ENCODE measurements at places on chromosomes 5 and 9.

- DNase-seq: no peak
Measured at GRCh38 chr5:14123551-14123950, 19.6 kb upstream of the TRIO start.

- DNase-seq: no peak
Measured at GRCh38 chr9:111566234-111566633, 33.2 kb downstream of the PTGR1 start.

DNA sequence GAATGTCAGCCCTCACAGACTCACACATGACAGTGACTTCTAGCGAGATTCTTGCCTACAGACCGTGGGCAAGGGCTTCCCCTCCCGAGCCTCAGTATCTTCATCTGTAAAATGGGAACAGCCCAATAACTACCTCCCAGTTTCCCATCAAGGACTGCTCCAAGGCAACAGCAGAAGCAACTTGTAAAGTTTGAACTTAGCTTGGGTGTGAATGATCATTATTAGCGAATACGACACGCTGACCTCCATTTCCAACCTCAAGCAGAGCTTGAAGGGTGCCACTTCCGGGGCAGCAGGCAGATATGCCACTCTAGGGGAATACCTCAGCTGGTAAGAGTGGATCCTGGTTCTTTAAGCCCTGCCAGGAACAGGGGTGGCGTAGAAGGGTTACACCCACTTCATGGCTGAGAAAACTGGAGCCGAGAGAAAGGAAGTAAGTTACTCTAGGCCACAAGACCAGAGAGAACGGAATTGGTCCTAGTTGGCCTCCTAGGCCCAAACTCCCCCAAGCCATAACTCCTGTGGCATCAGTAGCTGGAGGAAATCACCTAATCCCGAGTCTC lies 2.0 kb downstream of the RNF44 start:
- no peak for DNase-seq

- no peak for DNase-seq
Measured at GRCh38 chr5:14122089-14122488, 21.1 kb upstream of the TRIO start.

DNA sequence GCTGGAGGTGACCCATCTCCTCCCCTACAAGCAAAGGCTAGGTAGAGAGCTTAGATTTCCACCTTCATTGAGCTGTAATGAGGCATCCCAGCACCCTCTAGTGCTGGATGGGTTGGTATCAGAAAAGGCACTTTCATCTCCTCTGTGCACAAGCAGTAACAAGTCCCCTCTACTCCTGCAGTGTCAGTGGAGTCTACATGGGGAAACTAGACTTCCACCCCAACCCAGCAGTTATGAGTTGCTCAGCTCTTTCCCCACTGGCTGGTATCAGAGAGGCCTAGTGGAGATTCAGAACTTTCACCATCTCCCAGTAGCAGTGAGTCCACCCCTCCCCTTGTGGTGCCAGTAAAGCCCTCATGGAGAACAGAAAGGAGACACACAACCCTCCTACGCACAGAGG lies 17.9 kb downstream of the FCN1 start:
- no peak for DNase-seq

- no peak for DNase-seq
Measured at GRCh38 chr5:92907938-92908606, 672.9 kb downstream of the NR2F1-AS1 start.

- DNase-seq: no peak
Measured at GRCh38 chr9:35481347-35481975, 8.4 kb upstream of the RUSC2 start.

DNA sequence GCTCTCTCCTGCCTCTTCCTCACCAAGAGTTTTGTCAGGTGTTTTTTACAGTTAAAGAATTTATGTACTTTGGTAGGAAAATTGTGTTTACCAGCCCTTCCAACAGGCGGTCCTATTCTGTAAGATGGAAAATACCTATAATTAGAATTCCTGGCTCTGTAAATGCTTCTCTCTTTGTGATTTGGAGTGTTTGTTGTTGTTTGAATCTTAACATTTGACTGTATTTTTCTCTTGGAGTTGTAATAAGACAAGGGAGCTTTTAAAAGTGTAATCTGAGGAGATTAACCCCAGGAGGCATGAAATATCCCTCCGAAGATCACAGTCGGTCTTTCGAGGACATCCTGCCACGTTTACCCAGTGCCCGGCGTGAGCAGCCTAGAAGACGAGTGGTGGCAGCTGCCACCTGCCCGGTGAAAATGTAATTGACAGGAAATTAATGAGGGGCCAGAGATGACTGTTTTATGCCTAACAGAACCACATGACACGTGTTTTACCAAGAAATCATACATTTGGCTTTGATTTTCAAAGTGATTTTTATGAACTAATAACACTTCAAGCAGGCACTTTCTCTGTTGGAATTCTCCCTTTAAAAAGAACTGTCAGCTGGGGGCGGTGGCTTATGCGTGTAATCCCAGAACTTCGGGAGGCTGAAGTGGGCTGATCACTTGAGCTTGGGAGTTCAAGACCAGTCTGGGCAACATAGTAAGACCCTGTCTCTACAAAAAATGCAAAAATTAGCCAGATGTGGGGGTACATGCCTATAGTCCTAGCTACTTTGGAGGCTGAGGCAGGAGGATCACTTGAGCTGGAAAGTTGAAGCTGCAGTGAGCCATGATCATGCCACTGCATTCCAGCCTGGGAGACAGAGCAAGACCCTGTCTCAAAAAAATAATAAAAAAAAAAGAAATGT lies 20.0 kb downstream of the ANKRD33B start:
- DNase-seq: no peak
